ENCODE measurements at places on chromosomes 4 and X.
A peak's percentile ranks its signal among the peaks of the same experiment; 100 is the strongest.

DNA sequence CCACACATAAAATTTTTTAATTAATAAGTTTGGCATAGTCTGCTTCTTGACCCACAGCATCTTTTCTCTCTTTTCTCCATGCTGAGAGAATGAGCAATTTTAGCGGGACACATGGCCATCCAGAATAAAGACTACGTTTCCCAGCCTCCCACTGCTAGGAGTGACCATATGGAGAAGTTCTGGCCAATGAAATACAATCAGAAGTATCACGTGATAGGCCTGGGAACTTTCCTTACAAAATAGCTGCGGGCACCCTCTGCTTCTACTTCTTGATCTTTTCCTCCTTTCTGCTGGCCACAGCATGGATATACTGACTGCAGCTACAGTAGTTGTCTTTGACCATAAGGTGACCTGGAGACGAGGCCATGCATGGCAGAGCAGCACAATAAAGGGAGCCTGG, 348.0 kb downstream of the BCOR start:
- DNase-seq: no peak

DNA sequence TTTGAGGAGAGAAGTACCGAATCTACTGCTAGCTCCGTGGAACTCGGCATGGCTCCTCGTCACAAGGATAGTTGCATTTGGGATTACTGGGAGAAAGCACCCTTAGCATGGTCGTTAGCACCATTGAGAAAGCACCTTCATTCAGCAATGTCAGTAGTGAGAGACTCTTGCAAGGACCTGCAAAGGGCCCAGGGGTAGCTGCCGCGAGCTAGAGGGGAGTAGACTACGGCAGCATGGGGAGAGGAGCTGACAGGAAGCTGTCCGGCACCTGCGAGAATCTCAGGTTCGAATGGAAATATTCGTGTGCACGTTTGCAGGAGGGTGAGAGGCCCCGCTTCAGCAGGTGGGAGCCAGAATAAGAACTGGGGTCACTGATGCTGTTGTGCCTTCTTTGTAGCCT, 20.2 kb downstream of the TLR10 start:
- DNase-seq: no peak

- DNase-seq: peak; percentile 29
These were observed at the start of gene BEX5 for GRCh38 chrX:102155806-102156179. Gene BEX5 (minus strand): TSS chrX:102155977. CDS start chrX:102154265, 1,712 bp downstream.

DNA sequence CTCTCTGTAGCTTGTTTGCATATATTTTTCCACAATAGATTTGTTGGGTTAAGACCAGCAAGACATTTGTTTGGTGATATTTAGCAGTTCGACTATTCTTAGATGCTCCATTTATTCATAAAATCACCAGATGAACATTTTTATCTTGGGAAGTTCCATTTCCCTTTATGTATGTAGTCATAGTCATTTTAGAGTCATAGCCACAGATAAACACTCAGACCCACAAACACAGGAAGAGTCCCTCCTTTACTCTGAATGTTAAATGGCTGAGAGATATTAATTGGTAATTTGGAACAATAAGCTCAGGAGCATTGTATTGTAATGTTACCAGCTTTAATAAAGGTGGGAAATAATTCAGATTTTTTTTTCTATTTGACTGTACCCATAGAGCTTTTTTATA, 1608.7 kb downstream of the STIM2 start:
- no peak for DNase-seq

DNA sequence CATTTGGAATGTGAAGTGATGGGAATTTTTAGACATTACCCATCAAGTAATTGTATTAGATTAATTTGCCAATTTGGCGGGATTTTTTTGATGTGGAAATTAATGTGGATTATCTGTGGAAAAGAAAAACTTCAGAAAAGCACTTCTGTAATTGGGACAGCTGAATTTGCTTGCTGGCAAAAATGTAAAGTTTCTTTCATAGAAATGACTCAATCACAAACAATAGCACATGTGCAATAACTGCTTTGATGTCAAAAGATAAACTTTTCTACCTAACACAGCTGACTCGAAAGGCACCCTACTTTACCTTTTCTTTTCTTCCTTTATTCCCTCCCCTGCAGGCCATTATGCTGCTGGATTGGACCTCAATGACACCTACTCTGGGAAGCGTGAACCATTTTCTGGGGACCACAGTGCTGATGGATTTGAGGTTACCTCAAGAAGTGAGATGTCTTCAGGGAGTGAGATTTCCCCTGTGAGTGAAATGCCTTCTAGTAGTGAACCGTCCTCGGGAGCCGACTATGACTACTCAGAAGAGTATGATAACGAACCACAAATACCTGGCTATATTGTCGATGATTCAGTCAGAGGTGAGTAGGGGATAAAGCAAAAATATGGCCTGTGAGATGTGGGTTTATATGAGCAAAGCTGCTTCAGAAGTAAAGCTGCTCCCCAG, 1.4 kb downstream of the AREG start:
- no peak for DNase-seq

GRCh38 chr4:64340218-64341110, 68.8 kb downstream of the TECRL start:
- no peak for DNase-seq

DNA sequence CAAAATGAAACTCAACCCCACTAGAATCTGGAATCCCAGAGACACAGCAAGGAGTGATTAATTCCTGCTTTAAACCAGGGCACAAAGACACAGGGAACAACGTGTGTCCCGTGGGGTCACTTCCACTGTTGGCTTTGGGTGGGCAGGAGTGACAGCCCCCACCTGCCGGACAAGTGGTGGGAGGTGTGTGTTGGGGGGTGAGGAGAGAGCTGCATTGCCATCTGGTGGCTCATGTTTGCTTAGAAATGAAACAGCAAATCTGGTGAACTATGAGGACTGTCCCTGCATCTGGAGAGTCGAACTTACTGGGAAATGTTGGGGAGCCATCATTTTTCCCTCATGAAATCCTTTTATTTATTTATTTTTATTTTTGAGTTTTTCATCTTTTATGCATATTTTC, 75.9 kb upstream of the AFAP1 start:
- no peak for DNase-seq

- DNase-seq: no peak
These were observed 345.8 kb upstream of the GRID2 start for GRCh38 chr4:91957963-91958362.

- no peak for DNase-seq
These were observed 1029.7 kb upstream of the TENM3 start for GRCh38 chr4:181213551-181213950.

DNA sequence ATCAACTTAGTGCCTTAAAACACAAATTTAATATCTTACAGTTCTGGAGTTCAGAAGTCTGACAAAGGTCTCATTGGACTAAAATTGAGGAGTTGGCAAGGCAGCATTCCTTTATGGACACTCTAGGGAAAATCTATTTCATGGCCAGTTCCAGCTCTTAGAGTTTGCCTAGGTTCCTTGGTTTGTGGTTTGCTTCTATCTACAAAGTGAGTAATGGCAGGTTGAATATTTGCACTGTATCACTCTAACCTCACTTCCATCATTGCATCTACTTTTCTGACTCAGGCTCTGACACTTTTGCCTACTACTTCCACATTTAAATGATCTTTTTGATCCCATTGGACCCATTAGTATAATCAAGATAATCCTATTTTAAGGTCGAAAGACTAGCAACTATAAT, 64.7 kb upstream of the PCDH10 start:
- DNase-seq: no peak

GRCh38 chr4:186814535-186815070, 90.9 kb upstream of the FAT1 start:
- DNase-seq: no peak

DNA sequence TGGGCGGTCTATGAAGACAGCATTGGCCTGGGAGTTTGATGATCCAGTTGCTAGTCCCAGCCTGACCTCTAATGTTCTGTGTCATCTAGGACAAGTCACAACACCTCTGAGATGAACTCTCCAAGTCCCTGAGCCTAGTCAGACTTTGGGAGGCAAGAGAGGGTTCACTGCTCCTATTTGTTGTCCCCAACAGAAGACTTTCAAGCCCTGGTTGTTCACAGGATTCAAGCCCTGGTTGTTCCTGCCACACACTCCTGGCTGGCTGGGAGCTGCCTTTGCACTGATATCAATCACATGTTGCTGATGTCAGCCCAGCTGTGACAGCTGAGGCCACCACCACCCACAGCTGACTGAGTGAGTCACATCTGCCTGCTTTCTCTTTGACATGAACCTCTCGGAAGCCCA, 253.2 kb upstream of the RASGEF1B start:
- no peak for DNase-seq

DNA sequence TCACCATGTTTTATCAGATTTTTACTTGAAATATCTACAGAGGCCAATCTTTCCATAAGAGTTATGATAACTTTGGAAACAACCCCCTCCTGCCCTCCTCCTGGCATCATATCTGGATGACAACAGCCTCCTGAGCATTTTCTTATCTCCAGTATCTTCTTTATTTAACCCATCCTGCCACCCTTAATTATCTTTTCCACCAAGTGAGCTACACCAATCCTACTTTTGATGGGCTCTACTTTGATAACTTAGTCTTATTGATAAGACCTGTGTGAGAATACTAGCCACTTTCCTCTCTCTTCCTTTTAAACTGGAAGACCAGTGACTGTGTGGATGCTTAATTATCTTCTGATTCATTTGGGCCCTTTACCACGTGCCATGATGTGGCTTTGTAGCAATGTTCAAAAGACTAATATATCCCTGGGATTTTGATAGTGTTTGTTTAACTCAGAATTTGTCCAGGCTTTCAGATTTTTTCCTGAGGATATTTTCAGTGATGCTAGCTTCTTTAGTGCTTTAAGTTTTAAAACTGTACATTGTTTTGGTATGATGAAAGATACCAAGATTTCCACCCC, 330.1 kb upstream of the GIMD1 start:
- no peak for DNase-seq

DNA sequence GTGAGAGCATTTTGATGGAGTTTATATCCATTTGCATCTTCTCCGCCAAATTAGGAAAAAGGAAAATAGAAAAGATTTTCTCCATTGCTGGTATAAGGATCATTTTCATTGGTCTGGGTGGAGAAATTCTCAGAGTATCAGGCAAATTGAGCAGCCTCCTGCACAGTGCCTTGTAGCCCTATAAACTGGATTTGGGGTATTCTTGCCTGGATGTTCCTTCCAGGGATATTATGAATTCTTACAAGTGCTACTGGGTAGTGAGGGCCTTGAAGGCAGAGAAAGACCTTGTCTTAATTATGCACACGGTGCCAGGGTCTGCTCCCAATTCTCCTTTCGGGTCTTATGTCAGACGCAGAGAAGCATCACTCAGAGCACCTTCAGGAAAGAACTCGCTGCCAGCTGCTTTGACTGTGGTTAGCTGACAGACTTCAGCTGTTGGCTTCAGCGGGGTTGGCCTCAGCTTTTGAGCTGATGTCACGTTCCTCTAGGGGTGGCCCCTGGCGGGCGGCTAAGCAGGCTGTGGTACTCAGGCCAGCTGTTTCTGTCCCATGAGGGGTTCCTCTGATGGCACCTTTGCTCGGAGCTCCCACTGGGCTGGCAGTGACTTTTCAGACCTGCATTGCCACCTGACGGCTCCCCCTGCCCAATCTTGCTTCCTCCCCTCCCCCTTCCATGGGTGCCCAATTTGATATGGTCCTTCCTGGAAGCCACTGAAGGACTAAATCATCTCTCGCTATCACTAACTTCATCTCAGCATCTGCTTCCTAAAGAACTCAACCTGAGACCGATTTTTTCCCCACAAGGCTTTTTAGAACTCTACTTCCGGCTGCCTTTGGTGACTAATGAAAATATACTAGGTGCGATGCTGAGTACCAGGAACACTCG, 519.5 kb downstream of the BCOR start:
- DNase-seq: no peak

DNA sequence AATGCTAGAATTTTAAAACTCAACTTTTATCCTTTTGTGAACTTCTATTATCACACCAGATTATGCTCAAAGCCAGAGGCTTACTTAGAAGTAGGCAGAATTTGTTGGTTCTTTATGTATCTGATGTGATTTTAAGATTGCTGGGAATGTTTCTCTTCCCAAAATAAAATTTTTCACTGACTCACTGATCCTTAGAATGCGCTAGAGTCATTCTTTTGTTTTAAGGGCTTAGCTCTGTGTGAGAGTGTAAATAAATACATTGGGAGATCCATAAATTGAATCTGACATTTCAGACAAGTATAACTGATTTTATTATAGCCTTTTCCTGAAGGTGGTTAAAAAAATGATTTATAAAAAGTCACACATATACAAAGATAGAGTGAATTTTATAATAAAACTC, 101.3 kb downstream of the LARP1B start:
- DNase-seq: no peak

DNA sequence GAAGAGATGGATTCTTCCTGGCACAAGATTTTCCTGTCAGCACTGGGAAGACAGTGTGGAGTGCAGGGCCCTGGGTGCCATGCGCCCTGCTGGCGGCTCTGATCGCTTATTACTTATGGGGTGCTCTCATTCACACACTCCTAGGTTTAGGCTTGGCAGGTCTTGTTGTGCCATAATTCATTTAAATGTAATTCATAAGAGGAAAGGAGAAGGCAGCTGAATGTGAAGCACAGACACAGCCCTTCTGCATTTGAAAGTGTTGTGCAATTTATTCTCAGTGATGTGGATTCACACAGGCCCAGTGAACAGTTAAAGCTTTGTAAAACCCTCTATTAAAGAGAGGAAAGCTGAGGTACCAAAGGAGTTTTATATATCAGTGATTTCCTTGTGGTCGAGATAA, 249.7 kb downstream of the C4orf33 start:
- DNase-seq: no peak

DNA sequence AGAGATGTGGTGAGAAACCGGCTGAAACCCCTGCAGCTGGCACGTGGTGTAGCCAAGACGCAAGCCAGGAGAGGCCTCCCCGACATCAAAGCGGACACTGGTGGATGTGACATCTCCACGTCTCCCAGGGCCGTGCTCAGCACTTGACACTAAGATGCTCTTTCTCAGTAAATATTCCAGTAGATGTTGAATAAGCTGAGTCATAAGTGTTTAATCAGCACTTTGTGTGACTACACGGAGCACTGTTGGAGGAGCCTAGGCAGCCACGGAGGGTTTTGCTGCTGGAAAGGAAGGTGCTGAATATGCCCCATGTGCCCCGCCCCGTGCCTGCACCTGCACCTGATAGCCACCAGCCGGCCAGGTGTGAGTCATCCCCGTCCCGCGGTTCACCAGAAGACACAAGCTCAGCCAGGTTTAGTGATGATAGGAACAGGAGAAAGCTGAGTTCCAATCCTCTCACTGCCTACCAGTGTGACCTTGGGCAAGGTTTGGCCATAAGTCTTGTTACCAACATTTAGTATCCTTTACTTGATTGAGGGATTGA, 29.0 kb upstream of the C4orf50 start:
- no peak for DNase-seq

DNA sequence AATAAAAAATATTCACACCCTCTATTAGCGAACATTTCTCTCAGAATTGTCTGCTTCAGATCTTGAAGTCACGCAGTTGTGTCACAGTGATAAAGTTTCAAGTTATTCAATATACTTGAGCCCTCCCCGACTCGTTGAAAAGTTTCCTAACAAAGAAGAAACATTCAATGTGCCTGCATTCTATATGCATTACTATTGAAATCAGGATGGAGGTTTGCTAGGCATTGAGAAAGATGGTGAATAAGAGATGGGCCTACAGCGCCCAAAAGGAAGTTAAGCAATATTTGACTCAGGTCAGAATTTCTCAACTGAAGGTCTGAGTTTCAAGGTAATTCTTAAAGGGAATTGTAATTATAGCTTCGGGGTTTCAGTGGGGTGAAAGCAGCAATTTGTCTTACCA, 6.1 kb downstream of the TCEANC start:
- DNase-seq: no peak

- no peak for DNase-seq
These were observed 33.1 kb downstream of the NSUN7 start for GRCh38 chr4:40782876-40783275.

GRCh38 chr4:110770353-110770752, 147.5 kb upstream of the PITX2 start:
- no peak for DNase-seq

- DNase-seq: no peak
These were observed 2.1 kb downstream of the ABHD18 start for GRCh38 chr4:127967141-127967775.
